Ecto neural progenitor cell (in vitro differentiated cells): ENCODE measurements at places on chromosomes 4 and X.

- DNase-seq = no peak
Observed at GRCh38 chrX:114071412-114071811, 512.5 kb upstream of the HTR2C start.

DNA sequence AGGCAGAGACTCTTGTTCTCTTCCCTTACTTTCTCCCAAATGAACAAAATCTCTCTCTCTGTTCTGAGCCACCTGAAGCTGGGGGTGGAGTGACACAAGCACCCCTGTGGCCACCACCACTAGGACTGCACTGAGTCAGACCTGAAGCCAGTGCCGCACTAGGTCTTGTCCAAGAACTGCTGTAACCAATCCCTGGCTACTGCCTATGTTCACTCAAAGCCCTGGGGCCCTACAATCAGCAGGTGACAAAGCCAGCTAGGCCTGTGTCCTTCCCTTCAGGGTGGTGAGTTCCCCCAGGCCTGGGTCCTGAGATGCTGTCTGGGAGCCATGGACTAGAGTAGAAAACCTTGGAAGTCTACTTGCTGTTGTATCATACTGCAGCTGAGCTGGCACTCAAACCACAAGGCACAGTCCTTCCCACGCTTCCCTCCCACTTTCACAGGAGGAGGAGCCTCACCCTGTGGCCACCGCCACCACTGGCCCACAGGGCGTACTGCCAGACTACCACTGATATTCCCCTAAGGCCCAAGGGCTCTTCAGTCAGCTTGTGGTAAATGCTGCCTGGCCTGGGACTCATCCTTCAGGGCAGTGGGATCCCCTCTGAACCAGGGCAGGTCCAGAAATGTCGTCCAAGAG lies 119.1 kb downstream of the RTL9 start:
- DNase-seq = no peak

- DNase-seq = no peak
Observed at GRCh38 chr4:125904802-125905201, 590.0 kb downstream of the FAT4 start.

- no peak for DNase-seq
Observed at GRCh38 chrX:32448320-32448719, 763.0 kb downstream of the DMD start.

GRCh38 chr4:63578383-63578782 lies 830.9 kb downstream of the TECRL start:
- DNase-seq = no peak

- DNase-seq = no peak
Observed at GRCh38 chr4:78200949-78201348, 143.8 kb downstream of the FRAS1 start.

DNA sequence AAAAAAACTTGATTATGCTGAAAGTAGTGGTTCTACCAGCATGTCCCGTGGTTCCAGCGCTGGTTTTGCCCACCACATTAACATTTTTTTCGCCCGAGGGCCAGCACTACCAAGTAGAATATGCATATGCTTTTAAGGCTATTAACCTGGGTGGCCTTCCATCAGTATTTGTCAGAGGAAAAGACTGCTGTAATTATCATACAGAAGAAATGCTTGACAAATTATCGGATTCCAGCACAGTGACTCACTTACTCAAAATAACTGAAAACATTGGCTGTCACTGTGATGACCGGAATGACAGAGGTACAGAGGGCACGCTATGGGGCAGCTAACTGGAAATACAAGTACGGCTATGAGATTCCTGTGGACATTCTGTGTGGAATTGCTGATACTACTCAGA lies 34.6 kb downstream of the PRPS2 start:
- no peak for DNase-seq

DNA sequence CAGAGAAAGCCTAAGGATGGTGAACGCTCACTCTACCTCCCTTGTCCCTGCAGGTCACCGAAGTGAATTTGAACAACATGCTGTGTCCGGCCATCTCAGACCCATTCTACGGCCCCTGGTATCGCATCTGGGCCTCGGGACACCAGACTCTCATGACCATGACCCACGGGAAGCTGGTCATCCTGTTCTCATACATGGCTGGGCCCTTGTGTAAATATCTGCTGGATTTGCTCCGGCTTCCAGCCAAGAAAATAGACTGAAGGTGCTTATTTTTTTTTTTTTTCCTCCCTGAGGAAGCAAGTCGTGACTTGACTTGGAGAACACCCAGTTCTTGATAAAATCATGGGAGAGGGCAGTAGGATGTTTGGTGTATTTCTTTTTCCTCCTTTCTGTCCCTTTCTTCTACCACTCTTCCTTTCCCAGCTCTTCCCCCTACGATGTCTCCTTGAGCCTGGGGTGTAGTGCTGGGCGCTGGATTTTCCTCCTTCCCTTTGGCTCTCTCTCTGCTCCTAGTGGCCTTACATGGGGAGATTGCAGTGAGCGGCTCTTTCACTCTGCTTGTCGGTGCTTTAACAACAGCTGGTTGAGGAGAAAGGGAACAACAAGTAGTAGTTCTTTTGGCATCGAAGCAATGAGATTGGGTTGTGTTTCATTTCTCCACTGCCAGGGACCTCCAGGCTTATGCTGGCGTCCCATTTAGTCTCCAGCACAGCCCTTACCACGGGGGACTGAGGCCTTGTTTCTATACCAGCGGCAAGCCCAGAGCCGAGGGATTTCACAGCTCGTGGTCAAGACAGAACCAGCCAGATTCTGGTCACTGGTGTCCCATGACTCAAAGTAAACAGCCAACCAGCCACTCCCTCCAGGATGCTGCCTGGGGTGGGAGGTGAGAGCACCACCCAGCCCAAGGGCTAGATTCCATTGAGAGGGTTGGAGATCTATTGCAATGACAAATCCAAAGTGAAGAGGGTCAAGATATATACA lies 144.4 kb downstream of the AMMECR1 start:
- no peak for DNase-seq

DNA sequence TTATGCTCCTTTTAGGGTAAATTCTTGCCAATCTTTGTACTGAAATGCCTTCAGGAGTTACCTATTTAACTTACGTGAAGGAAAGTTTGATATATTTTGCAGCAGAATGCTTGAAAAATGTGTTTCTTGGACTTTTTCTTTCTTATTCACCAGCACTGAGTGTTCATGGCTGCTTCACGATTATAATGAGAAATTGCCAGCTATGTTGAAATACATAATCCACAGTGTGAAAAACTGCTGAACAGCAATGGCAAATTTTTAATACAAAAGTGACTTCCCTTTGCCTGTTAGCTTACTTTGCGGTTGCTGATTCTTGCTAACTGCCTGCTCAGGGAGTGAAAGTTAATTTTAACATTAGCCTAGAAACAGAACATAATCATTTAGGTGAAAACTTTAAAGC lies 153.8 kb upstream of the SLC4A4 start:
- DNase-seq = no peak

DNA sequence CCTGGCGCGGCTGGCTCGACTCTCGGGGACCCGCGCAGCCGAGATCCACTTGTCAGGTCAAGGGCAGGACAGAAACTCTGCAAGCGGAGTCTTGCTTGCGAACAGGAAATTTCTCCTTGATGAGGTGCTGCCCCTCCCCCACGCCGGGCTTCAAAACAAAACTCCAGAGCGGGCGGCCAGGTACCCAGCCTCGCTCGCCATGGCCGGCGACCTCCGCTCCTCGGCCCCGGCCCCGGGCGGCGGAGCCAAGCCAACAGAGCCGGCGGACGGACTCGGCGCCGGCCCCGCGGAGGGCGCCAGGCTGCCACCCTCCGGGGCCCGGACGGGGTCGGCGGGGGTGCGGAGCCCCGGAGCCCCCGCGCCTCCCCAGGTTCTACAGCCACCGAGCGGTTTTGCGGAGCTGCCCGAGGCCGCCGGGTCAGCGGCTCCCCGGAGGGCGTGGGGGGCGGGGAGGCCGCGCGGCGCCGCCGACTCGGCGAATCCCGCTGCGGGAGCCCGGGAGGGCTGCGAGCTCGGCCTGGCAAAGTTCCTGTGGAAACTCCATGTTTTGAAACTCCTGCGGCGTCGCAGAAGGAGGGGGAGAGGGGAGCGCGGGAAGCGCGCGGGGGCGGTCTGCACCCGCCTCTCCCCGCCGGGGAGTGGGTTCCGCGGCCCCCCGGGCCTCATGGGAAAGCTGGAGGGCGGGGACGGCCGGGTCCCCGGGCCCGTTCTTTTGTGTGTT lies 11.7 kb upstream of the BCOR start:
- DNase-seq = no peak

DNA sequence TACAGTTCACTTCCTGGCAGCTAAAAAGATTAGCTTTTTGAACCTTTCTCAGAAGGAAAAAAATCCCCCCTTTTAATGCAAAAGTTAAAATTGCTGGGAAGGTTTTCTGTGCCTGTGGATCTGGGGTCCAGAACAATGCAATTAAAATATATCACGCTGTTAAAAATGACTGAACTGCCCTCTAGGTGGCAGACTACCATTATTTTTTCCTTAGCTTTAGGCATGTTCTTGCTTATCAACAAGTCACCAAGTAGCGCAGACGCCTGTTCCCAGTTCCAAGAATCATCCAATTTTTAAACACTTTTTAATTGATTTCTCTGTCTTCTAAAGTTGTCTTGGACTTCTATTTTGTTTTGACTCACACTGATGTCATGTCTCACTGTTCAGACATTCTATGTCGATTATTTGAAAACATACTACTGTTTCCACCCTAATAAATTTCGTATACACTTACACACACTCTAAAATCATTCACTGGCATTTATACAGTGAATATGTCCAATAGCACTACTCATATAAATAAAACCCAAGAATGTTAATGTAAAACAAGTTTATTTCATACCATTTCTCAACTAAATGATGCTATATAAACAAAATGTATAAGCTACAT lies 661.6 kb downstream of the RAPGEF2 start:
- no peak for DNase-seq

GRCh38 chr4:169774466-169775445 lies 17.0 kb upstream of the HPF1 start:
- peak; percentile 67 for DNase-seq

DNA sequence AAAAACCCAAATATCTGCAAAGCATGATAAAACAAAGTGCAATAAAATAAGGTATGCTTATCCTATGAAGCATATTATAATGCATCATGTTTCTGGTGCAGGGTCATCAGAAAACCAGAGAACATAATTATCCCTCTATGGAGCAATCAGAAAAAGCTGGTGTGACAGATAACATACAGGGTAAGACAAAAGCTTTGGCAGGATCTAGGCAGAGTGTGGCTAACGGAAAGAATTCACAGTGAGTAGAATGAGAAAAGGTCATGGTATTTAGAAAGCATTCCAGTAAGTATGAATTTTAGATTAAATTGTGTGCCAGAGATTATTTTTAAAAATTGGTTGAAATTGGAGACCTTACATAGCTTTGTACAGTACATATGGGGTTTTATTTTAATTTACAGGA lies 29.0 kb upstream of the UGT2B4 start:
- DNase-seq = no peak
